ENCODE measurements at places on chromosomes 12 and 14.

DNA sequence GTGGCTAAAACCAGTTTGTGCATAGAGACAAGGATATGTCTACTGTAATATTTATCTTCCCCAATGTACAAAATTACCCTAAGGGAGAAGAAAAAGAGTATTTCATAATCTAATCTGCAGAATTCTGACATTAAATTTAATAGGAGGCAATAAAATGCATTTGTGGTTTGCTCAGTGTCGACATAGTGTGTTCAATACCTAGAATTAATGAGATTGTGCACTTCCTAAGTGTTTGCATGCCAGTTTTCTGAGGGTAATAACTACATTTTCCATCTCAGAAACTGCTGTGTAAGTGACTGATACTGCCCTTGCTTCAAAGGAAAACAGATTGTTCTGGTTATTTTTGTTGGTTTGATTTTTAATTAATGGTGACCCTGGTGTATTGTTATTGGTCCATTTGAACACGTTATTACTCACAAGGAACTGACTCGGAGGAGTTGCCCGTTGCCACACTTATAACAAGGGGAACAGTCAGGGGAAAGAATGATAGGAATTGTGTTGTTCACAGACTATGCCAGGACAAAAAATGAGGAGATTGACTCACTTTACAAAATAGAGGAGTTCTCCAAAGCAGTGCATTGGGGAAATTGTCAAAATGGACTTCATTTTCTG, 960.3 kb upstream of the TMEM132C start:
- no peak overlapping the region for H3K4me3 ChIP-seq
- no peak overlapping the region for H3K27ac ChIP-seq
- DNase-seq = no peak
- peaks cover 5% of the 10 kb centered on the region for H3K4me1 ChIP-seq

DNA sequence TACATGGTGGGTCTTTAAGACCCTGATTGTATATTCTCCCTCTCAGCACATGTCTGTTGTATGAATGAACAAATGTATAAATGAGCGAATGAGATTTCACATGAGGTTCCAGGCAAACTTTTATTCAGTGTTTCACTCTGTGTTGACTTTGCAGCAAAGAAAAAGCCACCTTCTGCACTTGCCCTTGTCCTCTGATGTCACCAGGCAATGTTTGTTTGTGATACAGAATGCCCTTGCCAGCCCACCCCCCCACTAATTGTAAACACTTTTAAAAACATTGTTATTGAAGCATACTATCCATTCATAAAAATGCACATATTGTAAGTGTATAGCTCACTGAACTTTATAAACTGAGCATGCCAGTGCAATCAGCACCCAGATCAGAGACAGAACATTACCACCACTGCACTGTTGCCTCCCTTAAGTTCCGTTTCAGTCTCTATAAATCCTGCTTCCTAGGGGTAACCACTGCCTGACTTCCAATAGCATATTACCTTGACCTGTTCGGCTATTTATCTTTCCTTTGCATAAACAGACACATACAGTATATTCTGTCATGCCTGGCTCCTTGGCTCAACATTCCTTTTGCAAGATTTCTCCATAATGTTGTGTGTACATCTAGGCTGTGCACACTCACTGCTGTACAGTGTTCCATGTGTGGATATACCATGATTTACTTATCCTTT, 11.3 kb upstream of the LTA4H start:
- no peak for DNase-seq
- H3K4me3 ChIP-seq = no peak overlapping the region
- peaks cover 6% of the 10 kb centered on the region for H3K36me3 ChIP-seq
- peak overlapping the region; percentile 86 for H3K27ac ChIP-seq
- H3K27me3 ChIP-seq = no peaks in the 10 kb centered on the region
- peaks cover 58% of the 10 kb centered on the region for H3K4me1 ChIP-seq

- H3K36me3 ChIP-seq = no peaks in the 10 kb centered on the region
- no peak for DNase-seq
- H3K4me1 ChIP-seq = no peaks in the 10 kb centered on the region
Measured at GRCh38 chr14:87325741-87326140, 667.2 kb downstream of the GALC start.

- H3K4me3 ChIP-seq = peak overlapping the region; percentile 80
- peaks cover 28% of the 10 kb centered on the region for H3K4me1 ChIP-seq
- H3K27ac ChIP-seq = peak overlapping the region; percentile 71
- H3K27me3 ChIP-seq = peaks cover 16% of the 10 kb centered on the region
Measured at GRCh38 chr12:92927436-92928281, 1.4 kb downstream of the EEA1 start.

- H3K4me3 ChIP-seq = peak overlapping the region; percentile 14
- H3K36me3 ChIP-seq = peaks cover 6% of the 10 kb centered on the region
- no peak for DNase-seq
- peaks cover 19% of the 10 kb centered on the region for H3K27me3 ChIP-seq
Measured at GRCh38 chr14:29926701-29927375, 809 bp downstream of the PRKD1 start.

Data from activated CD4-positive, alpha-beta memory T cell treated with anti-CD3 and anti-CD28 coated beads, Interleukin-2, amount 10 ng/mL, durations not matched to agents 7 days and 5 days (primary cell).